ENCODE measurements at places on chromosomes 2 and 18.
A peak's percentile ranks its signal among the peaks of the same experiment; 100 is the strongest.

GRCh38 chr2:109326306-109326705 lies 197.3 kb downstream of the SH3RF3 start:
- DNase-seq: no peak

DNA sequence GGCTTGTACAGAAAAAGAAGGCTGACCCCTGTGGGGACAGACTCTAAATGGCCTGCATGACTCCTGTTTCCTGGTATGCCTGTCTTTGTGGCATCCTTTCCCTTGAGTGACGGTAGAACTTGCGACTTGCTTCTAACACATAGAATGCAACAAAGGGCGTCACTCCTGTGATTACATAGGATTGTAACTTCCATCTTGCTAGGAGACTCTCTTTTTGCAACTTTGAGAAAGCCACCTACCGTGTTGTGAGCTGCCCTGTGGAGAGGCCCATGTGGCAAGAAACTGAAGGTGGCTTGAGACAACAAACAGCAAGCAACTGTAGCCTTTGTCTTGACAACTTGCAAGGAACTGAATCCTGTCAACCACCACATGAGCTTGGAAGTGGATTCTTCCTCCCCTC lies 46.5 kb downstream of the THNSL2 start:
- no peak for DNase-seq

GRCh38 chr2:190415794-190416775 lies 7.9 kb downstream of the MFSD6 start:
- DNase-seq: peak; percentile 74

DNA sequence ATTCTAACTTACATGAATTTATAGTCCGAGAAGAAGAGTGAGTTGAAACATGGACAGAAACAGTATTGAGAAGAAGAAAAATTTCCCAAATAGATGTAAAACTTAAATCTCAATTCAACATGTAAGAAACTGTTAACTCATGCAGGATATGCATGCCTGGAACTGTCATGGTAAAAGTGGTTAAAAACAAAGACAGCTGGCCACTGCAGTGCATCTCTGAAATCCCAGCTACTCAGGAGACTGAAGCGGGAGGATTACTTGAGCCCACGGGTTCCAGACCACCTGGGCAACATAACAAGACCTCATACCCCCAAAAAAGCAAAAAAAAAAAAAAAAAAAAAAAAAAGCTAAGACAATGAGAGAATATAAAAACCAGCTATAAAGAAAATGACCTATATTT lies 93.0 kb upstream of the TTC27 start:
- peak; percentile 33 for DNase-seq

DNA sequence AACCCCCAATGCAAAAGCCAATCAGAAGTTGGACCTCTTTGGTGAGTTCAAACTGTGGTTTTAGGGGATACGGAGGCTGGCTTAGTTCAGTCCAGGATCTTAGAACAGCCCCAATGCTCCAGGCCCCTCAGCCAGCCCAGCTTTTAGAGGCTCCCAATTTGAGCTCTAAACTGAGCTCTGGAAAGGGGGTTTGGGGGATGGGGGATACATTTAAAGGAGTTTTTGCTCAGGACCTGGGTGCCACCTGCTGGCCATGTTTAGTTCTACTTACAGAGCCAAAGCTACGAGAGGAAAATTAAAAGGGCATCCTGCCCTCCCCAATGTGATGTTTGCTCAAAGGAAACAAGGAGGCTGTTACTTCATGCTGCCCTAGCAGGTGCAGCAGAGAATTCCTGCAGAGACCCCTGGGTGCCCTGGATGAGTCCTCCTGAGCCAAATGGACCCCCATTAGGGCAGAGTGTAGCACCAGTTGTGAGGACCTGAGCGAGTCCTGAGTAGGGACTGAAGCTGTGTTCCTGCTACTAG lies 15.9 kb upstream of the TMEM214 start:
- peak; percentile 56 for DNase-seq

- DNase-seq: no peak
Observed at GRCh38 chr18:13139885-13140450, 78.6 kb upstream of the LDLRAD4 start.

DNA sequence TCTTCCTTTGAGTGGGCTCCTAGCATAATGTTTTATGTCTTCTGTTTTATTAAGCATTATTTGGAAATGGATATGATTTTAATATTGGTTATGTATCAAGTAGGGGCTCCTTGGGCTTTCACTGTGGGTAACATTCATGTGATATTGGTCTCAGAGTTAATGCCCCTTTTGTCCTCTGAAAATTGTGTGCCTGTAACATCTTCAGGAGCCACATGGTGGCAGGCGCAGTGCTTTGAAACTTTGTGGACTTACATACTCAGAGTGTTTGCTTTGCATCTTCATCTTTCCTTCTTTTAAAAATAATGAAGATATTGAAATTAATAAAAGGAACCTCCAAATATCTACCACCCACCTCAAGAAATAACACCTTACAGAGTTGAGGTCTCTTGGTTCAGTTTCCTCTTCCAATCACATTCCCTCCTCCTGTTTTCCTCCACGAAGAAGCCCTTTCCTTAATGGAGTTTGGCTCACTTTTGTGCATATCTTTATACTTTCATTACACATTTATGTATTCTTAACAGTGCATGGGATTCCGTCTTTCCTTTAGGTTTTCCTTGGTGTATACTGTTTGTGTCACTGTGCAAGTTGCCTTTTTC lies 73.5 kb downstream of the LIMS1 start:
- peak; percentile 41 for DNase-seq

DNA sequence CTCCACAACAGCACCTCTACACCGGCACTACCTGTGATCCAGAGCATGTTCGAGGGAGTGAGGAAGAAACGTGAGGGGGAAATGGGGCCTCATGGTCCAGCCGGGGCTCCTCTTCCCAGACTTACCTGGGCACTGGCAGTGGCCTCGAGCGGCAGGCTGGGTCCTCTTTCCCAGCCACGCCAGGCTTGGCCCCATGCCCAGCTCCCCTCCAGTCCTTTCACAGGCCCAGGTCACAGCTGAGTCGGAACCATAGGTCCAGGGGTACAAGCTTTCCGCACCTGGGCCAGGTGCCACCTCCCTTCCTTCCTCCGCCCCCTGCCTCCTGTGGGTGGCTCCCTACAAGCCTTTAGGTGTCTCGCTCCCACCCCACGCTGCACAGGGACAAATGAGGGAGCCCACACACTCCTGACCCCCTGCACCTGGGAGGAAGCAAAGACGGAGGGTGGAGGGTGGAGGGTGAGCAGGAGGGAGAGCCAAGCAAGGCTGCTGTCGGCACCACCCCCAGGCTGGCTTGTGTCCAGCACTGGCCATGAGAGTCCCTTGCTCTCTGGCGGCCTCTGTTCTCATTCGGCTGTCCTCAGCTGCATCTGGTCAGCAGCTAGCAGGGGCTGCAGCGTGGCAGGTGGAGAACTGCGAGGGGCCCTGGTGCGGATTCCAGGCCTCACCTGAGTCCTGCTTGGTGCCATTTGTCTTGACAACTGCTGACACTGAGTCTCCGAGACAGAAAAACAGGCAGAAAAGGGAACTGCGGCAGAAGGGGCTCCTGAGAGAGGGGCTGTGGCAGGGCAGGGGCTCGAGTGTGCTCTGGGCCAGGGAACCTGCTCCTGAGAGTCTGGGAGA lies 26.8 kb downstream of the ADRA2B start:
- DNase-seq: no peak

GRCh38 chr2:188330316-188331053 lies 38.8 kb downstream of the GULP1 start:
- no peak for DNase-seq

- peak; percentile 58 for DNase-seq
Observed at GRCh38 chr2:58594175-58594574, 353.1 kb upstream of the FANCL start.

DNA sequence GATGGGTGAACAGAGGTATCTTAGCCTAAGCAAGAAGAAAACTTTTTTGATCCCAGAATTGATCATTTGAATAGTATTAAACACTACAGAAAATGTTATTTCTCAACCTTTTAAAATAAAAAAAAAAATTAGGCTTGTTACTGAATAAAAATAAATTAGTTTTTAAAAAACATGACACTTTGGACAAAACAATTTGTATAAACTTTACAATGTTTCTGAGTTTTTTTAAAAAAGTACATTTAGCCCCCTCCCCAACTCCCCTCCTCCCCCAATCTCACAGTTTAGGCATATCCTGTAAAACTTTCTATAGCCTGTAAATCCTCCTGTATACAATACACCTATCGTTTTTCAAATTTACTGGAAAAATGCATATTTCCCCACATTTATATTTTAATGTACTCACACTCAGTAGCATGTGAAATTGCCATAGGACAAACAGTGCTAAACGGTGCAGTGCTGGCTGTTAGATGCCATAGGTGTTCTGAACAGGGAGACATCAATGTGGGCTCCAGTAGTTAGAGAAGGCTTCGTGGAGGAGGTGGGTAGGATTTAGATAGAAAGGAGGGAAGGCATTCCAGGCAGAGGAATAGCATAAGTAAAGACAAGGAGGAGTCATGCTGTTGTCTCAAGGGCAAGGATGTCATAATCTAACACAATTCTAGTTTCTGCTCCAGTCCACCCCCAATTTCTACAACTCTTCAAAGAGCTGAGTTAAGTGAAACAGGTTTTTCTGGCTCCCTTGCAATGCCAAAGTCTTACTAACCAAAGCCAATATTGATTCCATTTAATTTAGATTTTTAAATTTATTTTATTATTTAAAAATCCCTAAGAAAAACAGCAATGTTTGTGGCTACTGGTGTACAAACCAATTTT lies 50.9 kb downstream of the SP3 start:
- no peak for DNase-seq

- DNase-seq: no peak
Observed at GRCh38 chr2:73272270-73272669, 12.0 kb downstream of the FBXO41 start.

DNA sequence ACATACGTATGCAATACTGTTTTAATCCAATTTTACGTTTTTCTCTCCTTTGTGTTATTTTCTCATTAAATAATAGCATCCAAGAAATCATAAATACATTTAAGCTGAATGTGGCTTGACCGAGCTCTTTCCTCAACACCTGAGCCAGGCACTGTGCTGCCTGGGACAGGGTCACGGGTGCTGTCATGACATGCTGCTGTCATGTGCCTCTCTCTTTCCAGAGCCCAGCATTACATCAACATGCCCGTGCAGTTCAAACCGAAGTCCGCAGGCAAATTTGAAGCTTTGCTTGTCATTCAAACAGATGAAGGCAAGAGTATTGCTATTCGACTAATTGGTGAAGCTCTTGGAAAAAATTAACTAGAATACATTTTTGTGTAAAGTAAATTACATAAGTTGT lies 94.1 kb upstream of the LDLRAD4 start:
- DNase-seq: no peak

- DNase-seq: no peak
Observed at GRCh38 chr2:133040170-133040569, 370.2 kb upstream of the LYPD1 start.

GRCh38 chr2:10777842-10778723 lies 34.5 kb downstream of the PDIA6 start:
- no peak for DNase-seq

GRCh38 chr2:176317199-176317598 lies 48.0 kb downstream of the MTX2 start:
- no peak for DNase-seq

DNA sequence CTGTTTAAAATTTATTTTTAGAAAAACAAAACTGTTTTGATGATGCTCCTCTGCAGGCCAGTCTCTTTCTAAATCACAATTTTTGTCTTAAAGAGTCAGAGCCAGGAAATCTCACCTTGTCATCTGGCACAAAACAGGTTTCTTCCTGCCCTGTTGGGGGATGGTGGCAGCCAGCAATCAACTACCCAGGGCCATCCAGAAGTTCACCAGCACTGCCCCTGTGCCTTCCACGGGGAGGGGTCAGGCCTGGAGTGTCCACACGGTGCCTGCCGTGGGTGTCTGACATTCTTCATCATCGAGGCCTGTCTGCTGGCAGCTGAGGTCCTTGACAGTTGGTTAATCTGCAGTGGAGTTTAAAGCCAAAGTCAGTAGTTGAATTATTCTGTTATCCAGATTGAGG lies 40.0 kb upstream of the BMP10 start:
- DNase-seq: no peak

DNA sequence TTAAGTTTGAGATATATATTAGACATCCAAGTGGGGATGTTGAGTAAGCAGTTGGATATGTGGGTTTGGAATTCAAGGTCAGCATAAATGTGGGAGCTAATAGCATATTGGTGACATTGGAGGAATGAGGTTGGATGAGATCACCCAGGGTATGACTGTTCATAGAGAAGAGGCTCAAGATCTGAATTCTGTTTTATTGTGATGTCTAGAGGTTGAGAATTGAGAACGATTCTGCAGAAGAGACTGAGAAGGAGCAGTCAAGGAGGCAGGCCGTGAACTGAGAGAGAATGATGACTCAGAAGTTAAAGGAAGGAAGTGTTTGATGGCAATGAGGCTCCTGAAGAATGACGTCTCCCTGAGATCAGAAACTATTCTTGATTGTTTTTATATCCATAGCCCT lies 5.9 kb downstream of the SERPINB11 start:
- DNase-seq: no peak

DNA sequence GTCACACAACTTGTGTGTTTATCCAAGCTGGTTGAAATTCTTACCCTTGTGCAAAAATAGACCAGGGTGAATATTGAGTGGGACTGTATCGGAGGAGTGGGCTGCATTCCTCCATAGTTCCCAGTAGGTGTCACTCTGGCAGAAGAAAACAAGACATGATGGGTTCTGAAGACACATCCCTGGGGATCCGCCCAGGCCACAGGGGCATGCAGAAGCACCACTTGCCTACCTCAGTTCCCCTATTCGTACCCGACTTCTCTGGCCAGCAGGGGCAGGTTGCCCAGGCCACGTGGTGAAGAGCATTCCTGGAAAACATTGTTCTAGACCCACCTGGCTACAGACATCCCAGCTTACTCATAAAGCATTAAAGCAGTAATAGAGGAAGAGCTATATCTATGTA lies 168.2 kb downstream of the FAM210A start:
- peak; percentile 30 for DNase-seq

DNA sequence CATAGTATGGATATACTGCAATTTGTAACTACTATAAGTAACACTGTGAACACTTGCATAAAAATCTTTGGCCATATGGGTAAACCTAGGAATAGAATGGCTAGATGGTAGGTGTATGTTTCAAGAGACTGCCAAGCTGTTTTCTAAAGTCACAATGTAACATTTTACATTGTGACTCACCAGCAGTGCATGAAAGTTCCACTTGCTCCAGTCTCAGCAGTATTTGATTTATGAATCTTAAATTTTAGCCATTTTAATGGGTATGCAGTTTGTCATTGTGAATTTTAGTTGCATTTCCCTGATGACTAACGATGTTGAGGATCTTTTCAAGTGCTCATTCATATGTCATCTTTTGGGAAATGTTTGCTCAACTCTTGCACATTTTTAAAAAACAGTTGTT lies 86.1 kb downstream of the FARSB start:
- peak; percentile 17 for DNase-seq

- DNase-seq: no peak
Observed at GRCh38 chr2:11579867-11580659, 46.2 kb downstream of the GREB1 start.
